NCI-H524 (cell line): ENCODE measurements at places on chromosomes 4 and X.
A peak's percentile ranks its signal among the peaks of the same experiment; 100 is the strongest.

DNA sequence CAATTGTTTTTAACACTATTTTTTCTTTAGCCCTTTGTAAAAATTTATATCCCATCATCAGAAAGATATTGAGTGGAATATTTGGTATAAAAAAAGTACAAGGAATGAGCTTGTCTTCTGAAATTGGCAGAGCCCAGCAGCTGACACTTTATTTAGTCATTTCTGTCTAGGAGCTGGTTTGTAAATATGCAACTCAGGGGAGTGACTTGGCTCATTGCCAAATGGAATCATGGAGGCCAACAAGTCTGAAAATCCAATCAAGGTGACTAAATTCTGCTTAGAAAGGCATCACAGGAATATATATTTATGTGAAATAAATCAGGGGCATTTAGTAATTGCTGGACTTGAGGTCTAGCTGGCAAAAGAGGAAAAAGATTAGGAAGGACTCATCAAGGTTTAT is 74.4 kb downstream of the OTC start:
- DNase-seq, result peak; percentile 6

DNA sequence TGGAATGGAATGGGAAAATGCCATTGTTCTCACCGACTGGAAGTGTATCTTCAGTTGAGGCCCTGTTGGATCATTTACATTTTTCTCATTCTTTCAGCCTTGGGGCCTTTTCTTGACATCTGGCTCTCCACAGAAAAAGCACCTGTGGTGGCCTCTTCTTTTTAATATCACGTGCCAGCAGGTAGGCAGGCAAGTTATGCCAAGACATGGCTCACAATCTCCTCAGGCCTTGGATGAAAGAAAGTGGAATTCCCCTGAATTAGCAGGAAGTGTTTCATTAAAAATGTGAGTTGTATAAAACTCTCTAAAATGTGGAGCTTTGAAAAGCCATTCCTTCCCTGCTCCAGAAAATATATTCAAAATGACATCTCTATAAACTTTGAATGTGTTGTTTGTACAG is 122.1 kb downstream of the FRAS1 start:
- DNase-seq, result no peak

DNA sequence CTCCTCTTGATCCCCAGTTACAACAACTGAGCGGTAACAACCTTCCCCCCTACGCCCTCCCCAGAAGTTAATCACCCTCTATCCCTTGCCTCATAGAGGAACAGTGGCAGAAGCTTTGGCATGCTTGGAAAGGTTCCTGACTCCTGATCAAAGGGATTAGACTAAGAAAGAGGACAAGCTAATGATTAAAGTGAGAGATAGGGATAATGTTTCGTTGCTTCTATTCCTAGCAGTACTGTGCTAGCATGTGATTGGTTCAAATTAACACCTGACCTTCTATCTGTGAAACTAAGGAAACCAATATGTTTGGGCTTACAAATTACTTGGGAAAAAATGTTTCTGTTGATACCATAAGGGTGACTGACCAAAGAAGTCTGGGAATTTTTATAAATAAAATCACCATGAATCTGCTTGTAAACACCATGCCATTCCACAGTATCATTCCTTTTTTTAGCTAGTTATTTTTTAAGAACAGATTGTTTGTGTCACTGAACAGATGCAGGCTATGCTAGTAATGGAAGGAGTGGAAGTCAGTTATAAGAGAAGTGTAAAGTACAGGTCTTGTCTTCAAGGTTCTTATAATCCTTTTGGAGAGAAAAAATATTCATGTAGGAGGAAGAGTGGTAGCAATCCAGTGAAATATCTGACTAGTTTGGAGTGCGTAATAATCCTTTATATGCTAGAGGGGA is 11.3 kb upstream of the ATP1B4 start:
- no peak for DNase-seq

GRCh38 chr4:76752861-76753501 is 145.0 kb downstream of the SOWAHB start:
- DNase-seq, result no peak

- no peak for DNase-seq
These were observed 28.3 kb downstream of the GPR143 start for GRCh38 chrX:9737363-9737762.

DNA sequence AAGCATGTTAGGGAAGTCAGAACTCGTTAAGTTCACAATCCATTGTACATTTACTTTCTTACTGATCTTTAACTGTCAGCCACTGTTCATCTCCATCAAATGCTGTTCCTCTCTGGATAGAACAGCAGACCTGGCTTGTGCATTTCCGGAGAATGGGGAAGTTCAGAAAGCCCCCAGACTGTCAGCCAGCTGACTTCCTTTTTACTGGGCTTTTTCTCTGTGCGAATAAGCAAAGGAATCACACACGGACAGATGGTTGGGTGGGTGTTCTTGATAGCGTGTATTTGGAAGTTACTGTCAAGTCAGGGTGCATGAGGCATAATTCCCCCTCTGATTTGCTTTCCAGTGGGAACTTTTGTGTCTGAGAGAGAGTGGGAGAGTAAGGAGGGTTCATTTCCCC is 56.8 kb downstream of the TSPAN7 start:
- DNase-seq, result peak; percentile 4

DNA sequence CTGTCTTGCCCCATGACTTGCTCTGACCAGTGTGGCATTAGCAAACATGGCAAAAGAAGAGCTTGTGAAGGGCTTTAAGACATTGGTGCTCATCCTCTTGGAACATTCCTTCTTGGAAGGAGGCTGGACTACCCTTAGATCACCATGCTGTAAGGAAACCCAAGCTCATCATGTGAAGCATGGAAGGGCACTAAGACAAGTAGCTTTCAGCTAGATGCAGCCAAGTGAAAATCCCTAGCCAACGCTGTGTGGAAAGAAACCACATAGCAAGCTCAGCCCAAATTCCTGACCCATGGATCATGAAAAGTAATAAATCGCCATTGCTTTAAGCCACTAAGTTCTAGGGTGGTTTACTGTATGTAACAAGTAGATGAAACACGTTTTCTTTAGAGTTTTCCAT is 12.4 kb upstream of the PACRGL start:
- no peak for DNase-seq

- DNase-seq, result no peak
These were observed 1676.8 kb upstream of the PCDH7 start for GRCh38 chr4:29043411-29043810.

- no peak for DNase-seq
These were observed 92.2 kb downstream of the RNF150 start for GRCh38 chr4:141041021-141041476.

DNA sequence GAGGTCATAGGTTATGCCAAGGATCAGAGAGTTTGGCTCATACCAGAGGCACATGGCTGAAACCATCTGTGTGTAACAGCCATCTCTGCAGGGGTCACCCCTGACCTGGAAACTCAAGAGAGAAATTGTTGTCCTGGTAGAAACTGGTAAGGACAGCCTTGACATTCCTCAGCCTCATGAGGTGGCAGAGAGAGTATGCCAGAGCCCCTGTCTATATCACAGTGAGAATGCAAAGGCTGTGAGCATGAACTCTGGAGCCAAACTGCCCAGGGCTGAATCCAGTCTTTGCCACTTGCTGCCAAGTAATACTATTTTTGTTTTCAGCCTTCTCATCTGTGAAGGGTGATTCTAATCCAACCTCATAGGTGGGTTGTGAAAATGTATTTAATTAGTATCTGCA is 37.1 kb upstream of the CCDC149 start:
- DNase-seq, result no peak

GRCh38 chr4:7831858-7832730 is 107.6 kb downstream of the AFAP1 start:
- peak; percentile 44 for DNase-seq

GRCh38 chr4:79977131-79977840 is 95.7 kb downstream of the ANTXR2 start:
- DNase-seq, result no peak

DNA sequence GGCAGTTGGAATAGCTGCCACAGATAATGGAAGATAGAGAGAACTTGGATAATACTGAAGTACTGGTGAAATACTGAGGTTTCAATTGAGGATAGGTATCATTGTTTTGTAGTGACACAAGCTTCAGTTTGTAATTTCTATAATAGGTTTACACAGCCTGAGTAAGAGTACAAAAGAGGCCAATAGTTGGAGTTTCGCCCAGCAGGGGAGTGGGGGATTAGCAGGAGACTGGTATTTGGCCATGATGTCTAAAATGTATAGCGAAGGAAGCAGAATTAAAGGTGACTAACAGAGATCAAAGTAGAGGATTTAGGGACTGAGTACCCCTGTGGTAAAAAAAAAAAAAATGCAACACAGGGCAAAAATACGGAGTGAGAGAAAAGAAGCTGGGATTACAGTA is 129.5 kb downstream of the KCTD8 start:
- DNase-seq, result no peak

DNA sequence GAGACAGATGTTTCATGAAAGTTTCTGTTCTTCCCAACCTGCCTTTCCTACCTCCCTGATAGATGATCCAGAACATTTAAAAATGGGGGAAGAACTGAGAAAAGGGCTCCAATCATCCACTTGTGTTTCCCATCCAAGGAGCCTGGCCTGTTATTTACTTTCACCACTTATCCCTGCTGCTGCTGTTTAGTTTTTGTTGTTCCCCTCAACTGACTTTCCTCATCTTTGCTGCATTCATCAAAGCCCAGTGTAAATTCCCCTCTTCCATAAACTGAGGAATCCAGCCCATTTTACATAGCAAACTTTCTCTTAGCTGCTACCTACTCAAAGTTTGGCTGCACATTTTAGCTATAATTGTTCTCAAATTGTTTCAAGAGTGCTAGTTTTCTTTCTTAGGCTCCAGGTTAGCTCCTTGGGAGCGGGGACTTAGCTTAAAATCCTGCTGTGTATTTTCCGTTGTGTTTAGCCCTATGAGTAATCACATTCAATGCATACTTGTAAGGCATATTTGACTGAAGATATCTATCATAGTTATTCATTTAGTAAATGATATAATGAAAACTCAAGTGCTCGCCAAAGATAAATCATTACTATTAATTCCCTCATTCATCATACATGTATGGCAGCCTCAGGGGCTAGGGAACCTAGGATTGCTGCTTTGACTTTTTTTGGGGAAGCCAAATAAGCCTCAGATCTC is 1.4 kb upstream of the PTPN13 start:
- DNase-seq, result no peak

GRCh38 chrX:11899091-11899490 is 141.1 kb downstream of the MSL3 start:
- DNase-seq, result no peak

GRCh38 chr4:73944061-73944875 is 37.6 kb downstream of the PF4 start:
- DNase-seq, result no peak

- no peak for DNase-seq
These were observed 1.3 kb downstream of the NPY1R start for GRCh38 chr4:163330916-163331628.

DNA sequence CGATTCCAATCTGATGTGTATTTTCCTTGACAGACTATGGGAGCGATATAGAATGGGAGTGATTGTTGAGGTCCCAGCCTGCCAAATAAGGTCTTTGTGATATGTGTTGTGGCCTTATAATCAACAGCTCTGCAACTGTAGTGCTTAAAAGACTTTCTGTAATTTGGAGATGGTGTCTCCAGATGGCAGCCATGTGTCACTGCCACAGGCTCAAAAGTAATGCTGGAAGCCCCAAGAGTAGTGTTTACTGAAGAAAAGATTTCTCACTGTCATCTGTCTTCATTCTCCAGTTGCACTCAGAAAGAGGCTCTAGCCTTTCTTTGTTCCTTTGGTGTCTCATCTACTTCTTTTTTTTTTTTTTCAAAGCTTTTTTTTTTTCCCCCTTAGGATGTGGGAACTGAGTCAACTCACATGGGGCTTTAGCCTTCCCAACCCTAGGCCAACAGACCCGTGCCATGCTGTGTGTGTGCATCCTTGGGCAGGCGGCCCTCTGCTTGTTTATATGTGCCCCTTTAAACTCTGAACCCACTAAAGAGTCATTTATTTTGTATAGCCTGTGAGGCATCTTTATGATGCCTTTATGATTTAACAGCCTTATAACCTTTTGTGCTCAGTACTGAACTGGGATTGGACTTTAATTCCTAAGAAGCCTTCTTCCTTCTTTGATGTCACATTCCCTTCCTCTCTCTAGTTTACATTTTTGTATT is 15.6 kb downstream of the SRPX2 start:
- peak; percentile 65 for DNase-seq

- DNase-seq, result no peak
These were observed 122.7 kb downstream of the NPNT start for GRCh38 chr4:106017975-106018374.

GRCh38 chrX:125295337-125295736 is 24.3 kb upstream of the TEX13C start:
- DNase-seq, result no peak

GRCh38 chrX:2820136-2820771 is 8.5 kb upstream of the GYG2 start:
- no peak for DNase-seq

- no peak for DNase-seq
These were observed 102.7 kb downstream of the KLHL8 start for GRCh38 chr4:87117732-87118075.

- DNase-seq, result no peak
These were observed 105.9 kb upstream of the GPRIN3 start for GRCh38 chr4:89413518-89413917.

DNA sequence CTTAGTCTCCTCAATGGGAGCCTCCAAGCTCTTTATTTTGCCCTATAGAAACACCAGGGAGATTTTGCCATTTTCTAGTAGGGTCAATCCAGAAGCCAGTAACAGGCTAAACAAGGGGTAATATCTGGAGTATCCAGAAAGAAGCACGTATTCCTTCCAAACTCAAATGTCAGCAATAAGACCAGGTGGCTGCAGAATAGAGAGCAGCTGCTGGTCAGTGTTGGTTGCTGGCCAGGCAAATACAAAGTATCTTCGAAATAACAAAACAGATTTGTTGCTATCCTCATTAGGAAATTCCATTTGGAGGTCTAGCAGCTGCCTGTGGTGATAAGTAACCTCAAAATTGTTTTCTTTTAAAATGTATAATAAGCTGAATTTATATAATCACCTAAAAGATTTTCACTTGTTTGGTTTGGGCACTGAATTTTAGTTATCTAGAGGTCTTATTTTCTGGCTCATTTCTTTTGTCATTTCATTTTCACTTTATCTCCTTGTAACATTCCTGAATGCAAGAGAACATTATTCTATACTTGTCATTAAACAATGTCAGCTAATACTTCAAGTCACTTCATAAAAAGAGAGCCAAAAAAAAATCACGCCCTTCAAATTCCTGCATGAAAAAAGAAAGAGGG is 320.6 kb downstream of the DTHD1 start:
- DNase-seq, result no peak

GRCh38 chrX:136806891-136807410 is 26.2 kb upstream of the ARHGEF6 start:
- DNase-seq, result peak; percentile 47

- no peak for DNase-seq
These were observed 14.6 kb downstream of the ATP10D start for GRCh38 chr4:47499700-47500099.

GRCh38 chrX:48794911-48795515 is 6.9 kb upstream of the HDAC6 start:
- DNase-seq, result no peak
